Endothelial cell (in vitro differentiated cells): ENCODE measurements at places on chromosomes 2 and 18.

DNA sequence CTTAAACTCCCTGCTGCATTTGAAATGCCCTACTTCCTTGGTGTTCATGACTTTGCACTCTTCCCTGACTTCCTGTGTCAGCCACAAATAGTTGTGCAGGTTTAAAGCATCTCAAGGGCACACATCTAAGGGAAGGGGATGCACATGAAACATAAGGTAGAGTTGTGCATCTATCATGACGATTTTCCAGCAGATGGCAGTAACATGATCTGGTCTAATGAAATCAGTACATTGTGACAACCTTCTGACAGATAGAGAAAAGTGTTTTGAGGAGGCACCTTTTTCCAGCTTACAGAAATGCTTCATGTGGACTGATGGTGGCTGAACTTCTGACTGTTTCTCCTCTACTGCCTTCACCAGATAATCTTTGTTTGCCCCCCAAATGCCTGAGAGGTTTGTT, 238.9 kb downstream of the XIRP2 start:
- peak; percentile 8 for DNase-seq

DNA sequence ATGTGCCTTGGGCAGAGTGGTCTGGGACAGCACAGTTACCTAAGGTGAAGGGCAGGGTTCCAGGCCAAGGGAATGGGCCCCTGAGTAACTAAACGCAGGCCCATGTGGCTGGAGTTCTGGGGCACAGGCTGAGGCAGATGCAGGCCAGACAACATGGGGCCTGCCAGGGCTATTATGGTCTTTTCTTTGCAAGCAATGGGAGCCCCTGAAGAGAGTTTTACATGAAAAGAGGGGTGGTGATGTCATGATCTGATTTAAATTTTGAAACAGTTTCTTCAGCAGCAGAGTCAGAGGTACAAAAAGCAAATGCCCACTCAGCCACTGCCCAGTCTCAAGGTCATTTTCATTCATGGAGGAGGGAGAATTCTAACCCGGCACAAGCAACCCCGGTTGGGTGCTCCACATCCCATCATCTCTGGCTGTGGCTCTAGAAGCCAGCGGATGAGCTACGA, 5.6 kb downstream of the CHST10 start:
- no peak for DNase-seq

- DNase-seq: no peak
Observed at GRCh38 chr18:22238681-22239080, 69.3 kb downstream of the GATA6 start.

DNA sequence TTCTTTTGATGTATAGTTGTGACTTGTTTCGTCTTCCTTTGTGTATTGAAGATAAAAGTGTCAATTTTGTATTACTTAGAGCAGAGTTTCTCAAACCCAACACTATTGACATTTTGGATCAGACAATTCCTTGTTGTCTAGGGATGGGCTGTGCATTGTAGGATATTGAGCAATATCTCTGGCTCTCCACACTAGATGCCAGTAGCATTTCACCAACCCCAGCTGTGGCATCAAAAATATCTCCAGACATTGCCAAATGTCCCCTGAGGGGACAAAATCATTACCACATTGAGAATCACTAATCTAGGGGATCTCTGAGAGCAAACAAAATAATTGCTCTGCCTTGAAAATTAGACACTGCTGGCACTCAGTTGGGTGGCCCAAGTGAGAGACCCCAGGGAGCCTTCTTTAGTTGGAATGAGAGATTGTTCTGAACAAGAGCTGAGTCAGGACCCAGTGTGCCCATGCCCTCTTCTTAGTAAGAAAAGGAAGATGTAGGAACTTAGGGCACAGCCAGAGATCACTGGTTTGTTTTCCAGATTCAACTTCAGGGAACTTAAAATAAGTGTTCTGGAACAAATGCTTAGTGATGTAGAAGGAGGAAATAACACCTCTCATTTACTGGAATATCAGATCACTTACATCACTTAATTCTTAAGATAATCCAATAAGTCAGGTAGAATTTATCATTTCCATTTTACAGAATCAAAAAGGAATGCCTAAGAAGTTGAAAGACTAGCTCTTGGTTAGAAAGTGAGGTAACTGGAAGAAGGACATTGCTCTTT, 466.6 kb upstream of the TNP1 start:
- no peak for DNase-seq
